ENCODE measurements at places on chromosomes 2 and 18. TPM values are rescaled to one million over a fixed set of nuclear protein-coding genes. Genes with fewer than 3 reads are reported as not detected.

Gene OSGEPL1
- 10.8 TPM for total RNA-seq

Gene ICOS
- total RNA-seq, result 0.49 TPM

Gene GAREM2
- total RNA-seq, result 2.5 TPM

Gene ARHGAP28
- total RNA-seq, result 42.6 TPM

Gene TLX2
- not detected for total RNA-seq

Gene ARHGEF4
- total RNA-seq, result 19.9 TPM

Gene STARD7
- 76.2 TPM for total RNA-seq

Gene SERPINB11
- total RNA-seq, result not detected

Gene CD8B2
- total RNA-seq, result 0.10 TPM

Gene KDSR
- total RNA-seq, result 36.8 TPM

Gene CCDC148
- 1.2 TPM for total RNA-seq

Gene CAPN14
- total RNA-seq, result 0.49 TPM

Gene CD8B
- 0.59 TPM for total RNA-seq

Gene CDKL4
- total RNA-seq, result 2.3 TPM

Gene ATP6V1B1
- 2.3 TPM for total RNA-seq

Gene PSMA8
- total RNA-seq, result not detected

Gene C2orf80
- not detected for total RNA-seq

Gene PROC
- 0.39 TPM for total RNA-seq

Gene RBBP8
- 61.2 TPM for total RNA-seq

Gene DHRS9
- 1.6 TPM for total RNA-seq

Gene MROH2A
- 0.49 TPM for total RNA-seq

All from skin of body (tissue), 3 donors.